ENCODE measurements at places on chromosomes 6 and 20. TPM values are rescaled to one million over a fixed set of nuclear protein-coding genes. Genes with fewer than 3 reads are reported as not detected.

GRCh38 chr6:109296971-109297372 lies 85.3 kb downstream of the CD164 start:
- no peak for DNase-seq

DNA sequence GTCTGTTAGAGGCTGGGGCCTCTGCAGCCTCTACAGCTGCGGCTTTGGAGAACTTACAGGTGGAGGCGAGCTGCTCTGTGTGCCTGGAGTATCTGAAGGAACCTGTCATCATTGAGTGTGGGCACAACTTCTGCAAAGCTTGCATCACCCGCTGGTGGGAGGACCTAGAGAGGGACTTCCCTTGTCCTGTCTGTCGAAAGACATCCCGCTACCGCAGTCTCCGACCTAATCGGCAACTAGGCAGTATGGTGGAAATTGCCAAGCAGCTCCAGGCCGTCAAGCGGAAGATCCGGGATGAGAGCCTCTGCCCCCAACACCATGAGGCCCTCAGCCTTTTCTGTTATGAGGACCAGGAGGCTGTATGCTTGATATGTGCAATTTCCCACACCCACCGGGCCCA lies 2.6 kb downstream of the TRIM39 start:
- DNase-seq = no peak

- DNase-seq = peak; percentile 54
These were observed 222.9 kb downstream of the DLL1 start for GRCh38 chr6:170067923-170068360.

The C6orf58 gene
- total RNA-seq = not detected

The RBM38 gene
- total RNA-seq = 26.5 TPM

- DNase-seq = no peak
These were observed 155.7 kb upstream of the SASH1 start for GRCh38 chr6:148186916-148187315.

GRCh38 chr6:107235007-107235406 lies 119.7 kb upstream of the BEND3 start:
- DNase-seq = no peak

GRCh38 chr6:91716361-91716760 lies 1129.5 kb upstream of the MAP3K7 start:
- DNase-seq = no peak

DNA sequence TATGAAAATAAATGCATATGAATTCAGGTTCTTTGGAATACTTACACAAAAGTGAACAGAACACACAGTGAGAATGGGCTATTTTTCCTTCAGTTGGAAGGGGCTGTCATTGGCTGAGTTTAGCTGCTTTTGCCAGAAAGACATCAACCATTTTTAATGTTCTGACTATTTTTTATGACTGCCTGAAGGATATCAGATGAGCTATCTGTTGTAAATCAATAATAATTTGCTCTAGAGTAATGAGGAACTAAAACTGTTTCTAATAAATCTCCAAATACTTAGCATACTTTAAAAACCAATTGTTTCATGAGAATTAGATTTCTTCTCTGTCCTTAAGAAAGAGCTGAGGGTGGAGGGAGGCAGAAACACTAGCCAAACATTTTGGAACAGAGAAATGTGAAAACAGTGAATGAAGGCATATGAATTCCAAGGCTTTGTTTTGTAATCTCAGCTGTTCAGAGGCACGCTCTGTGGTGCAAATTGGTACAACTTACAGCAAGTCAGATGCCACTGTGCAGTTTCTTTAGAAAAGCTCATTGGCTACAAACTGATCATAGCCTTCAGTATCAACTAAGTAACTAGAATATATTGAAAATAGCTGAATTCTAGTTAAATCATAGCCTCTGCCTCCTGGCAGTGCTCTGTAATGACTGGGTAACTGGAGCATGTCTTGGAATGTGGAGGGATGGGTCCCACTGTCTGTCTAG lies 228.9 kb upstream of the JAG1 start:
- no peak for DNase-seq

The BTNL2 gene
- total RNA-seq = not detected

DNA sequence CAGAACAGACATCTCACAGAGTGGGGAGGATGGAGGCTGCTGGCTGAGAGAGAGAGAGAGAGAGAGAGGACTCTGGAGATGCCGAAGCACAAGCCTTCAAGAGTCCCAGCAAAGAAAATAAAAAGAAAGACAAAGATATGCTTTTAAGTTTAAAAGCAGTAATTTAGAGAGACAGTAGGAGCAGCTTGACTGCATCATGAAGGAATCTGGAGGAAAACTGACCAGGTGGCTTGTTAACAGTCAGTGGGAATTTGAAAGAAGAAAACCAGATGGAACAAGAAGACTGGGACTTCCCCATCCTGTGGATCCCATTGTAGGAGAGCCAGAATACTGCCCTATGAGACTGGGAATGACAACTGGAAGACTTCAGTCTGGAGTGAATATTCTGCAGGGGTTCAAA lies 46.3 kb upstream of the PLN start:
- DNase-seq = no peak

The UNC5CL gene
- total RNA-seq = 0.42 TPM

DNA sequence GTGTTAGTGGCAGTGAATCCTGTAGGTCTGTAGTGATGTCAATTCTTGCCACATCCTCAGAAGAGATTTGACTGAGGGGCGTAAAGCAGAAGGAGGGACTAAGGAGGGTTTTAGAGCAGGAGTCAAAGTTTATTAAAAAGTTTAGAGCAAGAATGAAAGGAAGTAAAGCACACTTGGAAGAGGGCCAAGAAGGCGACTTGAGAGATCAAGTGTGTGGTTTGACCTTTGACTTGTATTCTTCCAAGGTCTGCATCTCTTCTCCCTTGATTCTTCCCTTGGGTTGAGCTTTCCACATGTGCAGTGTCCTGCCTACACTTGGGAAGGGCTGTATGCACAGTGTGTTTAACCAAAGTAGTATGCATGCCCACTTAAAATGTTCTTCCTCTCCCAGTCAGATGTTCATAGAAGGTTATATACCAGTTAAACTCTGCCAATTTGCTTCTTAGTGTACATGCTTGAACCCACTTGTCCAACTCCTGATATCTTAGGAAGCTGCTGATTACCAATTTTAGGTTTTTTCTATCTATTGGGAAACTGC lies 627.6 kb downstream of the MMUT start:
- no peak for DNase-seq

DNA sequence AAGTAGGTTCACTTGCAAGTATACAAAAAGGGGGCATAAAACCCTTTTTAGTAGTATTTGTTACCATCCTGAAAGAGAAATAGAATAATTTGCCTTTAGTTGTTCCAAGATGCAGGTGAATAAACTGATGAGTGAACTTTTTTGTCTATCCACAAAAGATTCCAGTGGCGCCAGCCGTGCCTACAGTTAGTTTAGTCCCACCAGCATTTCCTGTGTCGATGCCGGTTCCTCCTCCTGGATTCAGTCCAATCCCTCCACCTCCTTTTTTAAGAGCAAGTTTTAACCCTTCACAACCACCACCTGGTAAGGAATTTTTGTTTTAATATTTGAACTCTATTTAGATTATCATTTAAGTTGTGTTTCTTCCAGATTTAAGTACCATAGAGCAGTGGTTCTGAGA lies 90.9 kb downstream of the SCAF8 start:
- DNase-seq = no peak

- DNase-seq = no peak
These were observed 246.1 kb downstream of the TFAP2C start for GRCh38 chr20:56875052-56875659.

- DNase-seq = peak; percentile 59
These were observed 126.1 kb downstream of the PXDC1 start for GRCh38 chr6:3625149-3625979.

The HTR1B gene
- 9.2 TPM for total RNA-seq

DNA sequence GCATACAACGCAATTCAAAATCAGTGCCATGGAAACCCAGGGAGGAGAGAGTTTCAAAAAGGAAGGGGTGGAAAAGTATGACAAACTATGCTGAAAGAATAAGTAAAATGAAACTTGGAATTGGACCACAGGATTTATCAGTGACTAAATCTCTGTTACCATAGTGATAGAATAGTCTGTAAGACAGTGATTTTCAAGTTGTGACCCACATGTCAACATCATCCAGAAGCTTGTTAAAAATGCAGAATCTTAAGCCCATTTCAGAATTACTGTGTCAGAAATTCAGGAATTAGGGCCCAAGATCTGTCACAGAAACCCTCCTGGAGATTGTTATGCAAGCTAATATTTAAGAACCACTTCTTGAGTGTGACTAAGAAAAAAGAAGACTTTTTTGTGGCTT lies 417.7 kb upstream of the JAG1 start:
- no peak for DNase-seq

The SLC26A8 gene
- total RNA-seq = 0.42 TPM

The C6orf15 gene
- total RNA-seq = not detected

- no peak for DNase-seq
These were observed 618.0 kb downstream of the PRKN start for GRCh38 chr6:162109480-162110050.

DNA sequence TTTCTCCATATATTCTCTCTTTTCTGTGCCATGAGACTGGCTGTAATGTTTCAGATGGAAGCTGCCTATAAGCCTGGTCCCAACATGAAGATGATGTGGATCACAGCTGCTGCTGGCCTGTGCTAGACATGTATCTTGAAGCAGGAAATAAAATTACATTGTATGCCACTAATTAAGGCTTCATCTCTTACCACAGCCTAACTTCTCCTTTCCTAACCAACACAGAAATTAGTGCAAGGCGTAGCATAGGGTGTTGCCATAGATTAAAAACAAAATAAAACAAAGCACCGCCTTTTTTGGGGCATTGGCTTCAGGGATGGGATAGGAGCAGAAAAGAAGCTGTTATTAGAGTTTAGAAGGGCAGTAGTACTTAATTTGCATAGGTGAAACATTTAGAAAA lies 4.7 kb upstream of the SLC17A4 start:
- DNase-seq = no peak

GRCh38 chr6:144143106-144143505 lies 7.2 kb upstream of the STX11 start:
- no peak for DNase-seq

The CYP21A2 gene
- total RNA-seq = 2.5 TPM

The TBXT gene
- total RNA-seq = not detected

DNA sequence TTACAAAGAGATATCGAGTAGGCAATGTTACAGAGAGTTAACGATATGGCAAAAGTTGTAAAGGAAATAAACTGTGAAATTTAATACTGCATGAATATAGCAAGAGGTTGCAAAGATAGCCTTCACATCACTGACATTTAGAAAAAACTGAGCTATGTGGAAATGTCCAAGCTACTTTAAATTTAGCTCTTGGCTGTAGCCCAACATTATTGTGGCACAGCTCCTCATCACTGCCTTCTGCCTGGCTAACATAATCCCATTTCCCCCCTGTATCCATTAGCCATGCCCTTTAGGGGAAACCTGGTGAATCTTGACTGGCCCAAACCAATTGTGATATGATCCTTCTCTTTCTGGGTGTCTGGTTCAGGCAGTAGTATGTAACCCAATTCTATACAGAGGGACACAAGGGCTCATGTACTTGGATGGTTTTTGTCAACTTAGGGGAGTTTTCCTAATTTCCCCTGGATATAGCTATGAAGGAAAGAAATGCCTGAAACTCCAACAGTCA lies 115.4 kb downstream of the PFDN4 start:
- no peak for DNase-seq

The TXNDC5 gene
- total RNA-seq = 98.2 TPM

- DNase-seq = no peak
These were observed 25.3 kb upstream of the CD83 start for GRCh38 chr6:14092316-14092715.

The PLA2G7 gene
- 2.7 TPM for total RNA-seq

The PRSS16 gene
- total RNA-seq = 0.28 TPM

The SCRT2 gene
- total RNA-seq = not detected

The ADTRP gene
- total RNA-seq = 0.48 TPM

DNA sequence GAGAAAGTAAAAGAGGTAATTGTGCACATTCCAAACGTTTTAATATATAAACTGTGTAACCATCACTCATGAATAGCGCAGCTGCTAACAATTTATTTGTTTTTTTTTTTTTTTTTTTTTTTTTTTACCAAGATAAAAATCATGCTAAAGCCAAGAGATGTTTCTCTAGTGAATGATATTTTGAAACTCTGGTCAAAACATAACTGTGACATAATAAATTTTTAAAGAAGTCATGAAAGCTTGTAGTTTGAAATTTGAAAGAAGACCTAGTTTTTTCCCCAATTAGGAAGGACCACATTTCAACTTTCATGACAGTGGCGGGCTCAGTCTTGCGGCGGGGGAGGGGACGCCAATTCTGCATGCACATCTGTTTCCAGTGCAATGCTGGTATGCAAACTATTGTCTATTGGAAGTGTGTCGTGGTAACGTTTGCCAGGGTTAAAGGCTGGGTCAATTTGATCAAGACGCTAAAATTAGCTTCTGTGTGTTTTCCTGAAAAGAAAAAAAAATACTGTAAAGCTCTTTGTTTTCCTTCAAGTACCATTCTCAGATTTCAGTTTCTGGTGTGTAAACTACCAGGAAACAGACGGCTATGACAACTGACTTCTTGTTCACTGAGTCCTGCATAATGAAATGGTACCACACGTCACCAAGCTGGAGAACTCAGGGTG lies 211.9 kb downstream of the FOXC1 start:
- peak; percentile 72 for DNase-seq

- no peak for DNase-seq
These were observed 13.9 kb downstream of the MCM9 start for GRCh38 chr6:118921084-118921483.

GRCh38 chr20:63128367-63128766 lies 87.6 kb downstream of the YTHDF1 start:
- peak; percentile 77 for DNase-seq

The ULBP2 gene
- 0.51 TPM for total RNA-seq

DNA sequence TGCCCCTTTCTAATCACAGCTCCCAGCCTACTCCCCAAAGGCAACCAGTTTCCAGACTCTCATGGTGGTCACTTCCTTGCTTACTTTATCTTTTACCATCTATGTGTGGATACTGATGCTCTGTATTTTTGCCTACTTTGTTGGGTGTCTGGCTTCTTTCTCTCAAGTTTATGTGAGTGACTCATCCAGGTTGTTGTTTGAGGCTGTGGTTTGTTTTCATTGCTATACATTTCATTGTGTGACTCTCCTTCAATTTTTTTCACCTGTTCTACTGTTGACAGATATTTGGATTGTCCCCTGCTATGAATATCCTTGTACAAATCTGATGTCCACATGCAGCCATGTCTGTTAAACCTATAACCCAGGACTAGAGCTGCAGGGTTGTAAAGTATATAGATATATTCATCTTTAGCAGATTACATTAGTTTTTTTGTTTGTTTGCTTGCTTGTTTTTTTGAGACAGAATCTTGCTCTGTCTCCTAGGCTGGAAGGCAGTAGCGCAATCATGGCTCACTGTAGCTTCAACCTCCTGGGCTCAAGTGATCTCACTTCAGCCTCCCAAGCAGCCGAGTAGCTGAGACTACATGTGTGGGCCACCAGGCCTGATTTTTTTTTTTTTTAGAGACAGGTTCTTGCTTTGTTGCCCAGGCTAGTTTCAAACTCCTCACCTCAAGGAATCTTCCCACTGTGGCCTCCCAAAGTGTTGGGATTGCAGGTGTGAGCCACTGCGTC lies 72.9 kb upstream of the EEF1E1 start:
- DNase-seq = no peak

Data from posterior vena cava (tissue), 2 donors.